CD4-positive, alpha-beta T cell treated with Interferon alpha-2 for 1 hour (primary cell): ENCODE measurements at places on chromosomes 12 and 14.

GRCh38 chr14:104657101-104657524 lies 32.3 kb upstream of the INF2 start:
- peak; percentile 73 for DNase-seq

GRCh38 chr12:43655586-43655985 lies 103.0 kb downstream of the PUS7L start:
- DNase-seq, result no peak

- DNase-seq, result peak; percentile 76
These were observed 14.2 kb upstream of the TXNRD1 start for GRCh38 chr12:104201238-104202001.

DNA sequence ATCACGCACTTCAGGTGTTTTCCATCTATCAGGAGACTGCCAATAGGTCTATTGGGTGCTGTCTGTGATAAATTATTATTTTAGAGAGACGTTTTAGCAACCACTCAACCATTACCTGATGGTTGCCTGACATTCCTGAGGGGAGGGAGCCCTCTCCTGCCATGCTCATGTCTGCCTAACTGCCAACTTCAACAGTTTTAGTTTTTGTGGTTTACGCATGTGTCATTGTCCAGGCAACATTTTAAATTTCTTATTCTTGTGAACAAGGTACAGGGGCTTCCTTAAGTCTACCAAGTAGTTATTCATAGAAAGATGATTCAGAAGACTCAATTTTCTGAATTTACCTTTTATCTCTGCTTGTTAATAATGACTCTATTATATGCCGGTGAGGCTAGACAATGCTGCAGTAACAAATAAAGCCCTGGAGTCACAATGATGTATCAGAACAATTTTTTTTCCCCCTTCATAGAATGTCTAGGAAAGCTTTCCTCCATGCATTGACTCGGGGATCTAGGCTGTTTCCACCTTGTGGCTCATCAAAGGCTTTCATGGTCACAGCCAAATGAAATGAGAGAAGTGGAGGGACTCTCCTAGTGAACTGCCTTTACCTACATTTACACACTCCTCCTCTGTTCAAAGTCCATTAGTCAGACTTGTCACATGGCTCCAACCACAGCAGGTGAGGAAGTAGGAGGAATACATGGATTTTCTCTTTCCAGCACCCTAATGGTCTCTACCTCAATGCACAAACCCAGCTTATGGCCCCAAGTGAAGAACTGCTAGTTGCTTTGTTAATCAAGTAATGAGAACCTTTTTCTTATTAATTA lies 225.8 kb downstream of the CRADD start:
- DNase-seq, result no peak

DNA sequence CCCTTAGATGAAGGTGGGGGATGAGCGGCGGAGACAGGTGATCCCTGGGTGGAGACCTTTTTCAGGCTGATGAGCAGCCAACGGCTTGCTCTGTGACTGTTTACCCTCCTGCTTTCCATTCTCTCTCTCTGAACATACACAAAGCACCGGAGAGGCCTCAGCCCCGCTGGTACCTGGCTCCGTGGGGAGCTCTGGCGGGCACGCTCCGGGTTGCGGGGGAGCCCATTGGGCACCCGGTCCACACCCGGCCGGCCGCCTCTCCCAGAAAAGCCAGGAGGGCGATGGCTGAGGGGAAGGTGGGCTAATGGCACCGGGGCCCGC lies 545 bp downstream of the SMARCC2 start:
- DNase-seq, result no peak

- DNase-seq, result no peak
These were observed 23.8 kb upstream of the PYROXD1 start for GRCh38 chr12:21413369-21414277.

DNA sequence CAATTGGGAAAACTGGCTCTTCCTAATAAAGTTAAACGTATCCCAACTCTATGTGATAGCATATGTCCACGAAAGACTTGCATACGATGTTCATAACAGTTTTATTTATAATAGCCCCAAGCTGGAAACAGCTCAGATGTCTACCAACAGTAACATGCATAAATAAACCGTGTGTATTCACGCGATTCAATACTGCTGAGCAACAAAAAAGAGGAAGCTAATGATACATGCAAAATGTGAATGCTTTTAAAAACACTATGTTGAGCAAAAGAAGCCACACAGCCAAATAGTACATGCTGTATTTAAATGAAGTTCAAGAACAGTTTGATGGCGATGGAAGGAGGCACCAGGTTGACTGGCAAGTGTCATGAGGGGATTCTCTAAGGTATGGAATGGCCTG lies 55.7 kb downstream of the TRIM9 start:
- no peak for DNase-seq

DNA sequence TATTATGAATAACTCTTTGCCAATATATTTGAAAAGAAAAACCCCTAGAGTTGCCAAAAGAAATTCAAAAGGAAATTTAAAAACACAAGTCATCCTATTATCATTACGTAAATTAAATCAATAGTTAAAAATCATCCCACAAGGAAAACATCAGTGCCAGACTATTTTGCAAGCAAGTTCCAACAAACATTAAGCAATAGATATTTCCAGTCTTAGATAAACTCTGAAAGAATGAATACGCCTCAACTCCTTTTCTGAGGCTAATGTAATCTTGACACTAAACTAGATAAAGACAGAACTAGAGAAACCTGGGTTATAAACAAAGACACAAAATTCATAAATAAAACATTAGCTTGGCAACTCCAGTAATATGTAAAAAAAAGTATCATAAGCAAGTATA lies 245.9 kb downstream of the FOXN3 start:
- no peak for DNase-seq

- DNase-seq, result no peak
These were observed 23.8 kb upstream of the LRTM2 start for GRCh38 chr12:1796515-1797010.

DNA sequence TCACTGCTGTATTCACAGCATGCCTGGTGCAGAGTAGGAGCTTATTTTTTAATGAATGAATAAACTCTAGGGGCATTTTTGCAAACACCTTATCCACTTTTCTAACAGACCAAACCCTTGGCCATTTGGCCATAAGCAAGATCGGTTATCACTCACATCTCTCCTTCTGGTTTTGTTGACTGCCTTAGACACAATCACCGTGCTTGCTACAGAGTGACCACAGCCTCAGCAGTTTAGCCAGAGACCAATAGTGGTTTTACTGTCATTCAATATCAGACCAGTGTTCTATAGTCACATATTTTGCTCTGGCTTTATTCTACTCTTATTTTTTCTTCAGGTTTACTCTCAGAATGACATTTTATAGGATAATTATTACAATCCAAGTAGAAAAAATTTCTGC lies 2.2 kb downstream of the KLRB1 start:
- DNase-seq, result no peak

GRCh38 chr14:36365766-36366165 lies 45.3 kb upstream of the MBIP start:
- DNase-seq, result no peak

- DNase-seq, result no peak
These were observed 38.6 kb upstream of the TPH2 start for GRCh38 chr12:71900091-71900490.

DNA sequence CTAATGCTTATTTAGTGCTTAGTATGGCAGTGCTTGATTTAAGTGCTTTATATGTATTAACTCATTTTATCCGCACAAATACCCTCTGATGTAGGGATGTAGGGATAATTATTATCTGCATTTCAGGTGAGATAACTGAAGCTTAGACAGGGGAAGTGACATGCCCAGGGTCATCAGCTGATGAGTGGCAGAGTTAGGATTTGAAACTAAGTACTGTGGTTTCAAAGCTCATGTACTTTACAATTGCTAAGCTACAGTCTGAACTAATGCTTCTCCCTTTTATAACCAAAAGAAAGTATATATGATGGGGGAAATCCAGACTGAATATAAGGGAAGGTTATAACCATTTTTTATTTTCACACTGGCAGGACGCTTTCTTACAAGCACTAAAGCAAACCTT lies 229.6 kb upstream of the NAV3 start:
- no peak for DNase-seq

DNA sequence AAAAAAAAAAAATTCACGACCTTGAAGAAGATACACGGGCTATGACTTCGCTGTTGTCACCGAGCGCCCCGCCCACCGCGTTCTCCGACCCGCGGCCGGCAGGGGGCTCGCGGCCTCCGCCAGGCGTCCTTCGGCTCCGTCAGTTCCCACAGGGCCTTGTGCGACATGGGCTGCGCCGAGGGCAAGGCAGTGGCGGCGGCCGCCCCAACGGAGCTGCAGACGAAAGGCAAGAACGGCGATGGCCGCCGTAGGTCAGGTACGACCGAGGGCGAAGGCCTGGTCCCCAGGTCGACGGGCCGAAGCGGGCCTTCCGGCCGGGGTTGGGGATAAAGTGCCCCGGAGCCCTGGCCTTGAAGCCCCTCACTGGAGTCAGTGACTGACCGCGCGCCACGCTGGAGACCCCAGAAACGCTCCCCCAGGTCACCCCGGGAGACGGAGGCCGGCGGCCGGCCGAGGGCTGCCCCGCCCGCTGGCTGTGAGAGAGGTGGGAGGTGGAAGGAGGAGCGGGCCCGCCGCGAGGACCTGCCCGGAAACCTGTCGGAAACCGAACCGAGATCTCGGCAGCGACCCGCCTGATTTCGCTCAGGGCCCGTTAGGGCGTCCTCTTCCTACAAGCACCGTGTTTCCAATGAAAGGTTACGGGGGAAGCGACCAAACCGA lies at the start of gene TXNRD1:
Gene TXNRD1 (plus strand): TSS at position 142 of the 660 bp plus-strand sequence. CDS start 24 bp downstream, at position 166.
- DNase-seq, result peak; percentile 87

GRCh38 chr12:85714425-85714824 lies 121.8 kb downstream of the RASSF9 start:
- no peak for DNase-seq

DNA sequence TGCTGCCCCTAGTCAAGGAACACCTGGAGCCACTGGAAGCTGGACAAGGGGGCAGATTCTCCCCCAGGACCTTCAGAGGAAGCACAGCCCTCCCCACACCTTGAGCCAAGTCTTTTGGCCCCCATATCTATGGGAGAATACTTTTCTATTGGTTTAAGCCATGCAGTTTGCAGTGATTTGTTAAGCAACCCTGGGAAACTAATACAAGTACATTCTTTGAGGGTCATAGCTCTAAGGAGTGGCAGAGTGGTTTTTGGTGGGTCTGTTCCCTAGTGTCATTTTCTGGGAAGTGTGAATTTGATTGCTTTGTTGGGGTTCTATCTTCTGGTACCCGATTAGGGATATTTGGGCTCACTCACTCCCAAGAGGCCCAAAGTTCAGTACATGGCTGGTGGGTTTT lies 50.8 kb upstream of the PTCSC3 start:
- DNase-seq, result no peak

GRCh38 chr12:105644770-105645169 lies 314.3 kb downstream of the C12orf75 start:
- no peak for DNase-seq

- no peak for DNase-seq
These were observed 163.6 kb upstream of the TBX3 start for GRCh38 chr12:114847441-114848035.

GRCh38 chr12:108543652-108544051 lies 17.3 kb downstream of the SART3 start:
- no peak for DNase-seq

DNA sequence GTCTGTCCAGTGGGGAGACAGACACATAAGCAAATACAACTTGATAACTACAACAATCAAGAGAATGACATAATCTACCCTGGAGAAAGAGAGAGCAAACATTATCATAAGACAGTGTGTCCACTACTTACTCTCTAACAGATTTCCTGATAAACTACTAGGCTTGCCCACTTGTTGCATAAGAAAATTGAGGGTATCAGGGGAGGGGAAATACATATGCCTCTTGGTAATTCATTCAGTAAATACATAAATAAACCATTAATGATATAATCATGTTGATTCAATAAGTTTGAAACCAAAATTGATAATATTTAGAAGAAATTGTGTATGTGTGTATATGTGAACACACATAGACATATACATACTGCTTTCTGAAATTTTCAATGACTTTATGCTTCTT lies 76.6 kb downstream of the ERGIC2 start:
- DNase-seq, result no peak

- peak; percentile 50 for DNase-seq
These were observed 966 bp downstream of the SINHCAF start for GRCh38 chr12:31324845-31325523.

- no peak for DNase-seq
These were observed 5.3 kb downstream of the ARHGEF25 start for GRCh38 chr12:57616383-57617101.

DNA sequence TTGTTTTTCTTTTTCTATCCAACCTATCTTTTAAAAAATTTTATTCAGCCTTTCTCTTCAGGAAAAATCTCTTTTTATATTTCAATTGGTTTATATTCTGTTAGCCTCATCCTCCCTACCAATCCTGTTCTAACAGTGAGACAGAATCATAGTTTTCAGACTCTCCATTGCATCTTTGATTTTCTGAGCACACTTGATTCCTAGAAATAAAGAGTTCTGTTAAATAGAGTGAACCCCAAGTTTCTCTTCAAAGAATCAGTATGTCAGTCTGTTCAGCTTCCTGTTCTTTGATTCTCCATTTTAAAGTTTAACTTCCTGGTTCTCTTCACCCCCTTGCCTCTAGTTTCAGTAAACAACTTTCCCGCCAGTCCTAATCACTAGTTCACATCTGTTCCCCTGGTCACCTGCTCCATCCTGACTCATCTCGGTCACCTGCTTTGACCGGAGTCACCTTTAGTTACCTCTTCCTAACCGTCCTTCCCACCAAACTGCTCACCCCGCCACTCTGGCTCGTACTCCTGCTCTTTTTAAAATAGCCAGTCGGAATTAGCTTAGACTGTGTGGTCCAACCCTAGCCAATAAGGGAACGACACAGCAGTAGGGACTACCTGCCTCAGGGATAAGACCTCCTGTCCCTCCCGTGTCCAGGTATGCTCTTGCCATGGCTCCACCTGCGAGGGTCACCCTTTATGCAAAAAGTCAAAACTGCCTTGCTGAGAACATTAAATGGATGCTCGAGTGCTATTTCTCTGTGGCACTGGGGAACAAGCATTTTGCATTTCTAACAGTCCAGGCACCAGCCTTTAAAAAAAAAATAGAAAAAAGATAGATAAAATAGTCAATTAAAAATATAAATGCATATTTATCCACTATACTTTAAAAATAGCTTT lies 48.4 kb downstream of the DDX51 start:
- DNase-seq, result peak; percentile 24

DNA sequence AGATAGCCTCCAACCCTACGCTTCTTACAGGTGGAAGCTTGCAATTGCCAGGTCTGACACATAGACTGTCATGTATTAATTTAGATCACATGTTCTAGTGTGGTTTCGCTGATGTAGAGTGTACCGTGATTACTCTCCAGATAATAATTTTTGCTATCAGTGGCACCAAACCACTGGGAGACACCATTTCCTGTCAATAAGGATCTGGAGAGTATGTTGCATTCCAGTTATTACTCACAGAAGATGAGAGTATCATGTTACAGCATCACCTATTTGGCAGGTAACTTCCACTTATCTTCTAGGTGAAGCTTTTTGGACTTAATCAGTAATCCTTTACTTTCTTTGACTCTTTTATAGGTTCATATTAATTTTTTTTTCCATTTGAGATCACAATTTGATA lies 147.2 kb downstream of the HELB start:
- DNase-seq, result no peak

DNA sequence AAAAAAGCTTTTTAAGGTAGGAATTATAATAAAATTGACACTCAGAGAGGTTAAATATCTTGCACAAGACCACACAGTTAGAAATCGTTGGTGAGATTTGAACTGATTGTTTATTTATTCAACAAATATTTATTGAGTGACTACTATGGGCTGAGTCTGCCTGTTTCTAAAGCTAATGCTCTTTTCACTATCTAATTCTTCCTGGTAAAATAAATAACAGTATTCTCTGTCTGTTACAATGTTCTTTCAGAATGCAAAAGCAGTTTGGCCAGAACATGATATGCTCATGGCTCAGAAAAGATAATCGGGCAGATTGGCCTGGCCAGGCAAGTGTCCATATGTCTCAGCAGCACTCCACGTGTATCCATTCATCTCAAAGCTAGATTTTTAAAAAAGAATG lies 82.0 kb downstream of the BTG1 start:
- DNase-seq, result no peak
